Lower lobe of right lung (tissue), 2 donors: ENCODE measurements at places on chromosomes 11 and 22.

- no peaks in the 10 kb centered on the region for H3K36me3 ChIP-seq
- DNase-seq, result no peak
- H3K27me3 ChIP-seq, result peaks cover 18% of the 10 kb centered on the region
- H3K4me3 ChIP-seq, result no peak overlapping the region
- no peak overlapping the region for H3K27ac ChIP-seq
- no peaks in the 10 kb centered on the region for H3K4me1 ChIP-seq
Measured at GRCh38 chr22:47407461-47408025, 645.1 kb downstream of the TBC1D22A start.

DNA sequence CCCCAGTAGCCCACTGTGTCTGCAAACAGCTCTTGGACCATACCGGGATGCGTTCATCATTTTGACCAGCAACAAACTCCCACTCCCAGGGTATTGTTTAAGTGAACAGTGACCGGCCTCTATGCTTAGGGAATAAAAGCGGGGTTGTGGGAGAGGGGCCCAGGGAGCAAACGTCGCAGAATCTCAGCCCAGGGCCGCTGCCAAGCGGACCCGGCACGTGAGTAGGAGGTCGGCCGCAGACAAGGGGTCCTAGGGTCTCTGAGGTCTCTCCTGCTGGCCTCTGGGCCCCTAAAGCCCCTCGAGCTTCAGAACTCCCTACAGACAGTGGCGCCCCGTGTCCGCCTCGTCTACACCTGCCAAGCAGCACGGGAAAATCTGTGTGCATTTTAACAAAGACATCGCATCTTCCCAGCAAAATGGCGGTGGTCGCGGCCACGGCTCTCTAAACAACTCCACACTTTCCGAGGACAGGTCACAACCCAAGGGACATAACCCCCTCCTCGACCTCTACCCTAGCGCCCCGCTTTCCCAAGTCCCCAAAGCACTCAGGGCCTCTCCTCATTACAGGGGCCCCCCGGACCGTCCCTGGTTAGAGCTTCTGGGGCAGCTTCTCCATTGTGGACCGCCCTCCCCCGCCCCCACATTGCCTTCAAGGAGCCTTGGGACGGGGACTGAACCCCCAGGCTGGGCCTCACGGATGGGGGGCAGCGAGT lies 3.9 kb upstream of the GCAT start:
- no peak for DNase-seq
- no peaks in the 10 kb centered on the region for H3K36me3 ChIP-seq
- peaks cover 52% of the 10 kb centered on the region for H3K4me1 ChIP-seq
- H3K4me3 ChIP-seq, result no peak overlapping the region
- H3K27ac ChIP-seq, result peak overlapping the region; percentile 91

DNA sequence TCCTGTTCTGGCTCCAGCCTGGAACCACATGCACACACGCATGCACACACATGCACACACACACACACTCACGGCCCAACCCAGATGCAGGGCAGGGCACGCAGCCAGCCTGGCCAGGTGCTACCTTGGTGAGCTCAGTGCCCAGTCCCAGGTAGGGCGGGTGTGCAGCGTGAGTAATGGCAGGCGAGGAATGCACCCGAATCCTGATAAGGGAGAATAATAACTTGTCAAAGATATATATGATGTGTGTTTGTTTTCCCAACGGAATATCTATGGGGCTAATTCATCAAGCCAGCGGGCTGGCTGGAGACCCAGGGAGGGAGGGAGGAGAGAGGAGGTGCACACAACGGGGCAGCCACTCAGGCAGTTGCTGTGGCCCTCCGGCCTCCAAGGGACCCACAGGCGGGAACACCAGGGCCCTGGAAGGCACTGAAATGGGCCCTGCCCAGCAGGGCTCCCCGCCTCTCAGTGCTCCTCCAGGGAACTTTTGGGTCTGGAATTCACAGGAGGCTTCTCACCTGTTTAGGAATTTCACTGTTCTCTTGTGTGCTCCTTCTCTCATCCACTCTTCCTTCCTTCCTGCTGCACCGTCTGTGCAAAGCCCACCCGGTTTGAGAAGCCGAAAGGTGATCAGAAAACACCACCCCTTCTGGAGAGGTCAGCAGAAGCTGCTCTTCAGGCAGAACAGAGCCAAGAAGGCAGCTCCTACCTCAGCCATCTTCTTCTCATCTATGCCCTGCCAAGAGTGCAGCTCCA lies 79.0 kb downstream of the BUD13 start:
- H3K36me3 ChIP-seq, result no peaks in the 10 kb centered on the region
- H3K4me1 ChIP-seq, result no peaks in the 10 kb centered on the region
- no peak overlapping the region for H3K4me3 ChIP-seq
- H3K27me3 ChIP-seq, result peaks cover 13% of the 10 kb centered on the region

DNA sequence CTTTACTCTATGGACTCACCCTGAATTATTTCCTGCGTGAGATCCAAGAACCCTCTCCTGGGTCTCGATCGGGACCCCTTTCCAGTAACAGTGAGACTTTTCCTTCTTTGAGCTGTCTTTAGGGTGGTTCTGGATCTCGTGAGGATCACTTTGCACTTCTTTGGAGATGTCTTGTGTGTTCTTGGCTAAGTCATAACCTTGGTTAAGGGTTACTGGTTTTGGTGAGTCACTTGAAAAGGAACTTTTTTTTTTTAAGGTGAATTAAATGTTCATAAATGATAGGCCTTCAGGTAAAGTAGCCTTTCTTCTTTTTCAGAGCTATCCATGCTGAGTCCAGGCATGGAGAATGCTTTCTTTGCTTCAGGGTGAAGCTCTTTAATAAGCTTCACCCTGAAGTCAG lies 19.4 kb upstream of the GSTP1 start:
- H3K4me3 ChIP-seq, result no peak overlapping the region
- no peaks in the 10 kb centered on the region for H3K27me3 ChIP-seq
- peaks cover 4% of the 10 kb centered on the region for H3K4me1 ChIP-seq
- no peak for DNase-seq
- H3K27ac ChIP-seq, result no peak overlapping the region
- no peaks in the 10 kb centered on the region for H3K36me3 ChIP-seq

DNA sequence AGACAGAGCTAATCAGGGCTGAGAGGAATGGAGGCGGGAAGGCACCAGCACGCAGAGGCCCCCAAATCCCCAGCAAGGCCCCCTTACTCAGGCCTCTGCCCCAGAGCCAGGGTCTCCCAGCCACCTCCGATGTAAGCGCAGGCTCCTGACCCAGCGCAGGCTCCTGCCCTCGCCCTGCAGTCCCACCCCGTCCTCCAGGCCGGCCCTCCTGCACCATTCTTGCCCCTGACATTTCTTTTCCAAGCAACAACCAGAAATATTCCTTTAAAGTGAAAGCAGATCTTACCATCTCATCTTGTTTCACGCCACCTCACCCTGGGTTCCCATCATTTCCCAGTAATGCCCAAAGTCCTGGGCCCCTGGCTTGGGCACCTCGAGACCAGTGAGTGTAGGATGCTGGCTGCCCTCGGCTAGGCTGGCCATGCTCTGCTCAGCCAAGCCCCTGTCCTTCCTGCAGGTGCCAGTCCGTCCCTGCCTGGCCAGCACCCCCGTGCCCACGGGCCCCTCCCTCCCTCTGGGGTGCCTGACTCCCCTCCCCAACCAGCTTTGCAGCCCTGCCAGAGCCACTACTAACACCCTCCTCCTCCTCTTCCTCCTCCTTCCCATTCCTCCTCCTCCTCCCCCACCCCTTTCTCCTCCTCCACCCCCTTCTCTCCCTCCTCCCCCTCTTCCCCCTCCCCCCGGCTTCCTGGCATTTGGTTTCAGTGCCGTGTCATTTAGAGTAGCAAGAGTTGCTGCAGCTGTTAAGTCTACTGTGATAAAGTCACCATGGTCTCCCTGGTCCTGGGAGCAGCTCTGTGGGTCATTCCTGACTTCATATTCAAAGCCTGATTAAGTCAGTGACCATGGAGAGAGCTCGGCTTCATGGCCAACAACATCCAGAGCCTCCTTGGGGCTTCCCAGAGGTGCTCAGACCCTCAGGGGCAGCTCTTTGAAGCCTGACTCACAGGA lies 78.7 kb downstream of the PIWIL3 start:
- peaks cover 44% of the 10 kb centered on the region for H3K4me1 ChIP-seq
- H3K4me3 ChIP-seq, result peak overlapping the region; percentile 35
- H3K27ac ChIP-seq, result peak overlapping the region; percentile 81

DNA sequence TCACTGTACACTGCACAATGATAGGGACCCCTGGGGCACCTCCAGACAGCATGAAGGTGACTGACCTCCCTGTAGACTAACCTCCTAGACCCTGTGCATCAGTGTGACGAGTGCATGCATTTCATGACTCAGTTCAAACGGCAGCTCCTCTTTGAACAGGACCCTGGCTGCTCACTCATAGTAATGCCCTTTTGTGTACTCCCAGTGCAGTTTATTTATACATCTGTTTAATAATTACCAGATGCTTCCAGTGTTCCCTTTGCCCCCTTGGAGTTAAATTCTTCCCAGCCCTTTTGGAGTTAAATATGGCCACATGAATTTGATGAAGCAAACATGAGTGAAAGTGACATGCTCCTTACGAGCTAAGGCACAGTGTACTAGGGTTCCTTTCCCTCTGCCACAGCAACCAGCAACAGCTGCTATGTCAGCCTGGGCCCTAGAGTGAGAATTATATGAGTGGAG lies 72.4 kb downstream of the PANX1 start:
- H3K36me3 ChIP-seq, result no peaks in the 10 kb centered on the region
- no peaks in the 10 kb centered on the region for H3K27me3 ChIP-seq

GRCh38 chr22:19645391-19645790 lies 68.9 kb upstream of the SEPTIN5 start:
- no peak for DNase-seq
- no peaks in the 10 kb centered on the region for H3K4me1 ChIP-seq
- no peak overlapping the region for H3K27ac ChIP-seq
- H3K4me3 ChIP-seq, result no peak overlapping the region
